ENCODE measurements at places on chromosomes 13 and 19.

- no peak for DNase-seq
Measured at GRCh38 chr19:9757544-9758501, 10.7 kb downstream of the ZNF846 start.

GRCh38 chr13:30158774-30159445 lies 148.4 kb downstream of the KATNAL1 start:
- no peak for DNase-seq

DNA sequence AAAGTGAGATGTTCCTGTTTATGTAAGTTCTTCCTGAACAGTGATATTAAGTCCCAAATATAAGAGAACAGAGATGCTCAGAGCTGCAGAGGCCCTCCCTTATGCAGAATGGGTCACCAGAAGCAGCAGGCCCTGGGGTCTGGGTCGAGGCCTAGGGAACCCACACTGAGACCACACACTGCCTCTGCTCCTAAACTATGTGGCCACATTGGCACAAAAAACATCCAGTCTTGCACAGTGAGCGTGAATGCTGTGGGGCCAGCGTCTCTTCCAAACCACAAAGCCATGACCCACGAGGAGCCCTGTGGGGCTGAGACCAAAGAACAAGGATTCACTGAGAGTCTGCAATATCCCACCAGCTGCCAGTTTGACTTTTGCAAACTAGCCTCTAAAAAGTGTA lies 23.6 kb downstream of the PROZ start:
- DNase-seq, result no peak

DNA sequence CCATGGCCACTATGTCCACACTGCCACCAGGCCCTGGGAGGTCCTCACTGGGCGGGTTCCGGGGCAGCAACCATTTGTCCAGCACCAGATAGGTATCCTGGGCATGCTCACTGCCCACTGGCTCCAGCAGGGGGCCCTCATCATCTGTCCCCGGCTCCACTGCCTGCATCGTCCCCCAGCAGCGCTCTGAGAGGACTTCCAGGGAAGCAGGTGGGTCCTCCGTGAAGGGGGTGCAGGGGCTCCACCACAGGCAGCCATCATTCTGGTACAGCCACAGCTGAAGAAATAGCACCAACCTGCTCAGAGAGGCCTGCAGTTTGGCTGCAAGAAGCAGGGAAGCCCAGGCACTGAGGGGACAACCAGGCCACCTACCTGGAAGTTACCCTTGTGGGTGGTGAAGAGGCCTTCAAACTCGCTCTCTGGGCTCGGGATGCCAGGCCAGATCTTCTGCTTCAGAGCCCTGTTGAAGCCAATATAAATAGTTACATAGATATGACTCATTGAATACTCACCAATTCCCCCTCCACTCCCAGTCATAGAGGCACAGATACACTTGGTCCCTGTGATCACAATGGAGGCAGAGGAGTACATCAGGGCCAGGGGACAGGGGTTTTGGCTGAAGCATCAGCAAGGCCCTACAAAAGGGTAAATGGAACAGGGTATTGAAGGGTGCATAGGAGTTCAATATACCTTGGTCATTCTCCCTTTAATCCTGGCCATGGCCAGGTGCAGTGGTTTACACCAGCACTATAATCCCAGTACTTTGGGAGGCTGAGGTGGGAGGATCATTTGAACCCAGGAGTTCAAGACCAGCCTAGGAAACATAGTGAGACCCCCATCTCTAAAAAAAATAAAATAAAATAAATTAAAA lies 4.1 kb downstream of the SWSAP1 start:
- DNase-seq, result no peak

GRCh38 chr13:110913322-110914080 lies 1.4 kb downstream of the ANKRD10 start:
- DNase-seq, result no peak

DNA sequence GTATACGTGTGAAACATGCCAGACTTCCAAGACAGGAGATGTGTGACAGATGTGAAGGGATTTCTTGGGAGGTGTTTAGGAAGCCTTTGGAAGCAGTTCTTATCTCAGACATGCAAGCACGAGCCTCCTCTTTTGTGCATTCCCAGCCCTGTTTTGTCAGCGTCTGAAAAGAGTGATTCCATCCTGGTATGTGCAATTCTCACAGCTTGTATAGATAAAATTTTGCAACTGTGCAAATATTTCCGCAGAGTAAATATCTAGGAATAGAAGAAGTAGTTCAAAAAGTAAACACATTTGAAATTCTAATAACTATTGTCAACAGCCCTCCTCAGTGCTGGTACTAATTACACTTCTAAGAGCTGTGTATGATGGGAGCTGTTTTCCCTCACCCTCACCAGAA lies 72.3 kb upstream of the C1QTNF9B start:
- no peak for DNase-seq

- no peak for DNase-seq
Measured at GRCh38 chr13:67076378-67076777, 153.8 kb downstream of the PCDH9 start.

- DNase-seq, result no peak
Measured at GRCh38 chr19:8017808-8018207, 12.4 kb upstream of the ELAVL1 start.

All from 8988T (cell line).